Central memory CD8-positive, alpha-beta T cell (primary cell): ENCODE measurements at places on chromosomes 4 and X.

GRCh38 chr4:144967161-144967560 is 130.8 kb downstream of the ANAPC10 start:
- H3K36me3 ChIP-seq, result peaks cover 4% of the 10 kb centered on the region
- no peak overlapping the region for H3K4me3 ChIP-seq
- H3K27ac ChIP-seq, result no peak overlapping the region
- no peaks in the 10 kb centered on the region for H3K27me3 ChIP-seq
- H3K4me1 ChIP-seq, result no peaks in the 10 kb centered on the region

- H3K4me1 ChIP-seq, result no peaks in the 10 kb centered on the region
- no peak overlapping the region for H3K4me3 ChIP-seq
- H3K27me3 ChIP-seq, result peaks cover 12% of the 10 kb centered on the region
- no peak for DNase-seq
Measured at GRCh38 chrX:137278825-137279224, 245.0 kb upstream of the GPR101 start.

GRCh38 chrX:19968276-19968675 is 22.6 kb downstream of the BCLAF3 start:
- H3K27me3 ChIP-seq, result no peaks in the 10 kb centered on the region
- peaks cover 5% of the 10 kb centered on the region for H3K4me1 ChIP-seq
- no peak for DNase-seq
- no peak overlapping the region for H3K4me3 ChIP-seq
- no peak overlapping the region for H3K27ac ChIP-seq

DNA sequence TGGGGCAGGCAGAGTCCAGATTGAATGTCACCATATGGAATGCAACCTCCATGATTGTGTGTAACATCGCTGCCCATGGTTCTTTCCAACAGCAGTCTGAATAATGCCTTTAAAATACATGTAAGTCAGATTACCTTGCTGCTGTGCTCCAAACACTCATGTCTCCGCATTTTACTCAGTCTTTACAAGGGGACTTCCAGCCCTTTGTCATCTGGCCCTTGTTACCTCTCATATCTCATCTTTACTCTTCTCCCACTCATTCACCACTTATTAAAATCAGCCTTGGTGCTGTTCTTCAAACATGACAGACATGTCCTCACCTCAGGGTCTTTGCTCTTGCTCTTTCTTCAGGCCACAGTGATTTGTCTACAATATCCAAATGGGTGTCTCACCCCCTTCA is 200.4 kb upstream of the GYPA start:
- H3K4me3 ChIP-seq, result no peak overlapping the region
- H3K27me3 ChIP-seq, result no peaks in the 10 kb centered on the region
- no peak for DNase-seq
- no peaks in the 10 kb centered on the region for H3K4me1 ChIP-seq

DNA sequence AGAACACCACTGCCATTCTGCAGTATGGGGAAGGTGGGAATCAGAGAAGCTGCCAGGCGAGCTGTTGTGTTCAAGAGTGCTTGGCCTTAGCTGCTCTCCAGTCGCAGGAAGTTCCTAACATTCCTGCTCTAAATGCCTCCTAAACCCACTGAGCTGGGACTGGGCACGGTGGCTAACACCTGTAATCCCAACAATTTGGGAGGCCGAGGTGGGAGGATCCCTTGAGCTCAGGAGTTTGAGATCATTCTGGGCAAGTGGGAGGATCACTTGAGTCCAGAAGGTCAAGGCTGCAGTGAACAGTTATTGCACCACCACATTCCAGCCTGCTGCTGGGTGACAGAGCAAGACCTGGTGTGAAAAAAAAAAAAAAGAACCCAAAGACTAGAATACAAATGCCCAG is 690.3 kb upstream of the FAM241A start:
- no peak overlapping the region for H3K27ac ChIP-seq
- no peaks in the 10 kb centered on the region for H3K4me1 ChIP-seq
- H3K27me3 ChIP-seq, result no peaks in the 10 kb centered on the region
- H3K4me3 ChIP-seq, result no peak overlapping the region
- DNase-seq, result no peak
- peaks cover 1% of the 10 kb centered on the region for H3K36me3 ChIP-seq

- H3K27ac ChIP-seq, result no peak overlapping the region
- no peaks in the 10 kb centered on the region for H3K4me1 ChIP-seq
- DNase-seq, result no peak
- H3K4me3 ChIP-seq, result no peak overlapping the region
- H3K36me3 ChIP-seq, result peaks cover 2% of the 10 kb centered on the region
- H3K27me3 ChIP-seq, result peaks cover 34% of the 10 kb centered on the region
Measured at GRCh38 chr4:122602277-122603142, 18.4 kb downstream of the IL21 start.

DNA sequence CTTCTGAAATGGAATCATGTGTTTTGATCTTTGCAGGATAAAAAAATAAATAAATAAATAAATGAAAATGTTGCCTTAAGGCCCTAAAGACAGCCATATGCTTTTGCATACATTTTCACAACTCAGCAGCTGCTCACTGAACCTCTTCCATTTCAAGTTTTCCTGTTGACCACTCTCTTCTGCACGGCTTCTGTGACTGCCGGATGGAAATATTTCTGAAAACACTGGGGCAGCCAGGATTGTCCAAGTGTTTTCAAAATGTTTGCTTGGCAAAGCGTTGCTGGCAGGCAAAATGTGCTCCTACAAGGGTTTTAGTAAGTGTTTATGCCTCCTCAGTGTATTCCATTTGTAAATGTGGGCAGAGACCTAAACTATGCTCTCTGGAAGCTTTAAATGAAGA is 208.1 kb upstream of the IL1RAPL1 start:
- no peaks in the 10 kb centered on the region for H3K27me3 ChIP-seq
- H3K4me3 ChIP-seq, result no peak overlapping the region
- no peaks in the 10 kb centered on the region for H3K4me1 ChIP-seq
- no peak for DNase-seq
- H3K36me3 ChIP-seq, result no peaks in the 10 kb centered on the region
